ENCODE measurements at places on chromosomes 3 and 15.

GRCh38 chr3:115062412-115062956 lies 84.6 kb downstream of the ZBTB20 start:
- DNase-seq = no peak

DNA sequence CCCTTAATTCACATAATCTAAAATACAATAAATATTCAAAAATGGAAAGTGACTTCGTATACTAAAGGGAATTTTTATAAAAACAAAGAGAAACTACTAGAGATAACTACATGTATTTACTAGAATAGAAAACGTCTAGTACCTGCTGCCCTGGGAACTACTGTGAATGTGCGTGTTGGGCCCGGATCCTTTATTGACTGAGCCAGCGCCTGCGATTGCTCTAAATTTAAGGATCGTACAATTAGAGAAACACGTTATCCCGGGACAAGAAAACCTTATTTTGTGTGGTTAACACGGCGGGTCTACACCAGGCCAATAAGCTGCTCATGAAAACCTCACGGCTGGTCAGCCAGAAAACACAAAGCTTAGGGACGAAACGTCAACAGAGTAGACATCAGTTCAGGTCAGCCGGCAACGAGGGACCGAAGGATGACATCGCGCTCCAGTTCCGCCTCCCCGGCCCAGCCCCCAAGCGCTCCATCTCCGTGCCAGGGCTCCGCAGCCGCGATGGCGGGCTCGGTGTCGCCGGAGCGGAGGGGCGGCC lies 555 bp downstream of the TM2D3 start:
- no peak for DNase-seq

DNA sequence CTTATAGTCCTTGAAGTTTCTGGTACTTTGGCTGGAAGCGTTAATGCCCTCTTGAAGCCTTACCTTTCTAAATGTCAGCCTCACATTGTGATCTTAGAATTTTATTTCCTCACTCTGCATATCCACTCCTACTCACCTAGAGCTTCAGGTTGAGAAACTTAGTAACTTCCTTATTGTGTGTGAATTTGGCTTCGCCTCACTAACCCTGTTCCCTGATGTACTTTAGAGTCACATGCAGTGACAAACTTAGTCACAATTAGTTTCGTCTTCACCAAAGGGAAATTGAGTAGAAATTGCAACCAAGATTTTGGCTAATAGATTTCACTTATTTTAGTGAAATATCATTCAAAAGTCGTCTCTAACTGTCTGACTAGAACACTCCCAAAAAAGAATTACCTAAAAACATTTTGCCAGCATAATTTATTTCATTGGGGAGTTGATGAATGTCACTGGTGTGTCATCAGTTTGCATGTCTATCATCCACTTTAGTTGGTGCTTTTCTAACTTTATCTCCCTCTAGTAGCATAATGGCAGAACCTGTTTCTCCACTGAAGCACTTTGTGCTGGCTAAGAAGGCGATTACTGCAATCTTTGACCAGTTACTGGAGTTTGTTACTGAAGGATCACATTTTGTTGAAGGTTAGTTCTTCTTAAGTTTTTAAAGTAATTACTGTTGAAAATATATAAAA lies 960 bp downstream of the MFN1 start:
- no peak for DNase-seq

- no peak for DNase-seq
Observed at GRCh38 chr15:54026891-54027290, 48.6 kb downstream of the UNC13C start.

DNA sequence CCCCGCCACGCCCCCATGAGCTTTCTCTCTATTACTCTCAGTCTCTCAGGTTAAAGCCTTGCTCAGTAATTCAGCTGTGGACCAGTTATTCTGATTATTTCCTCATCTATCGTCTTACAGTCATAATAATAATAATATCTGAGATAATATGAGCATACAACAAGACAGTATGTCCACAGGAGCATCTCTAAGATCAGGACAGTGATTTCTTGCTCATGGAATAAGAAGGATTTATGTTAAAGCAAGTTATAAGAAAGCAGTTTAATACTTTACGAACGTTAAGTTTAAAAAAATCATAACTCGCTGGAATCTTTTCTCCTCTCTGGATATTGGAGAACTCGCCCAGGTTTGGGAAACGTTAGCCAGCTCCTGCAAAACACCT lies 643 bp upstream of the LMCD1 start:
- no peak for DNase-seq

DNA sequence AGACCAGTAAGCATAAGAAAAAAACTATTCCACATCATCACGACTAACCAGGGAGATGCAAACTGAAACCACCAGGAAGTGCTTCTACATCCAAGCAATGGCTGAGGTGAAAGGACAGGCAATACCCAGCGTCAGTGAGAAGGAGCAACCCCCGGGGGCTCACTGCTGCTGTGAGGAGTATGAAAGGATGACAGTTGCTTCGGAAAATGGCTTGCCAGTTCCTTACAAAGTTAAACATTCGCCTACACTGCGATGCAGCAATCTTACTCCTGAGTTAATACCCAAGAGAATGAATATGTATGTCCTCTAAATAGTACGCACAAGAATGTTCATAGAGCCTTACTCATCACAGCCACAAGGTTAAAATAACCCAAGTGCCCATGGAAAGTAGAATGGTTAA lies 13.3 kb upstream of the PLXNA1 start:
- DNase-seq = no peak

- no peak for DNase-seq
Observed at GRCh38 chr3:54580453-54580852, 347.4 kb downstream of the LRTM1 start.

GRCh38 chr3:179107617-179108016 lies 36.0 kb upstream of the ZMAT3 start:
- no peak for DNase-seq

DNA sequence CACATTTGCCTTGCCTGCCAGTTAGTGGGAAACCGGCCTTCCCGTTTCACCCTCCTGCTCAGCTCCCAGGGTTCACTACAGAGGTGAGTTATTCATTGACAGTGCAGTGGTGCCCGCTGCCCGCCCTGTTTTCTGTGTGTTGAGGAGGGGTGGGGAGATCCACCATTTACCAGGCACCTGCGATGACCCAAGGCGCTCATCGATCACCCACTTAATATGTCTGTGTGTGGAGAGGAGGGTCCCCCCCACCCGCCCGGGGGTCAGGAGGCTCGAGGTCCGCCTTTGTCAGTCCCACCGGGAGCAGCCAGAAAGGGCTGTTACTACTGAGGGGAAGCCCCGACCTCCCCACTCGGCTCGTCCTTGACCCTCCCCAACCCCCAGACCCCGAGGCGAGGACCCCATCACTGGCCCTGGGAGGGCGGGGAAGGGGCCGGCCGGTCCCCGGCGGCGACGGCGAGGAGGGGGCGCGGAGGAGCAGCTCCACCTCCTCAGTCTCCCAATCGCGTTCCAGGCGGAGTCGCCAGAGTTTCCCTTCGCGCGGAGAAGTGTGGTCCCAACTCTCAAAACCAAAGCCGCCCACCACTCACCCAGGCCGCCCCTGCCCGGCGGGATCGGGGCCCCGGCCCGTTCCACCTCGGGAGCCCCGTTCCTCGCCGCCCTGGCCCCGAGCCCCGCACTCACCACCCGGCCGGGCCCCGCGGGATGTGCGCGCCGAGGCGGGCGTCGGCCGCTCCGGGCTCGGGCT lies 1.1 kb downstream of the PLXNB1 start:
- DNase-seq = no peak

- no peak for DNase-seq
Observed at GRCh38 chr3:132843851-132844553, 121.8 kb upstream of the NPHP3 start.

GRCh38 chr15:52117549-52117948 lies 5.0 kb upstream of the BCL2L10 start:
- DNase-seq = no peak

DNA sequence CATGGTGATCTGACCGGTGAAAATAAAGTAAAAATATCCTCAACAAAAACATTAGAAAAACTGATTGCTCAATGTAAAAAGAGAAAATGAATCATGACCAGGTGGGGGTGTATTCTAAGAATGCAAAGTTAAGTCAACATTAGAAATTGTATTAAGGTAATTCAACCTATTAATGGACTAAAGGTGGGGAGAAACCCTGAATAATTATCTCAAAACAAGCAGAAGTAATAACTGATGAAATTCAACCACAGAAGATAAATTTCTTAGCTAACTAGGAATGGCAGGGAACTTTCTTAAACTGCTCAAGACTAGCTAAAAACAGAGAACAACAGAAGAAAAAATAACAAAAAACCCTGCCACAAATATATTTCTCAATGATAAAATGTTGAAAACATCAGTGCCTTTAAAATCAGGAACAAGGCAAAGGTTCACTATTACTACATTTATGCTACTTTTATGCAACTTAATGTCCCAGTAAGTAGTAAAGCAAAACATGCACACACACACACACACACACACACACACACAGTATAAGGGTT lies 204.4 kb upstream of the THBS1 start:
- DNase-seq = no peak

DNA sequence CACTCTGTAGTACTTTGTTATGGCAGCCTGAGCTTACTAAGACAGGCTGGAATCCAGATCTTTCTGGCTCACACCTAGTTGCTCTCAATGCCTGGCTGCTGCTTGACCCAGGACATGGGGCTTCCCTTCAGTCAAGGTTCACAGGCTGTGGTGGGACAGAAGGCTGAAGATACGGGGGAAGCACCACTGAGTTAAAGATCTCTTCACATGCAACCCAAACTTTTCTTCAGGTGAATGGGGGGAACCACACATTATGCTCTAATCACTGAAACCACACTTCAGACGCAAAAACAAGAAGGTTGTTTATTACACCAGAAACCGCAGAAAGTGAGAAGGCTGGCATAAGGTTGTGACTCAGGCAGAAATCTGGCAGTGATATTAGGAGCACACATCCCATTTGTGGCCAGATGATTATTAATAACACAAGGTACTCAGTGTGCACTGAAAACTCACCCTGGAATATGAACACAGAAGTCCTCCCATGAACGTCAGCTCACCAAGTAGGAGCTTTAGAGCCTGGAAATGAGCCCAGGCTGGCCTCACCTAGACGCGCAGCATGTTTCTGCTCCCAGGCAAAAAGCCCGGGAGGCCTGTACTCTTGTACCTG lies 230.5 kb upstream of the CHRNA7 start:
- no peak for DNase-seq

- no peak for DNase-seq
Observed at GRCh38 chr3:128050597-128050996, 1.6 kb upstream of the SEC61A1 start.

GRCh38 chr3:131772269-131773026 lies 262.4 kb downstream of the CPNE4 start:
- no peak for DNase-seq

- no peak for DNase-seq
Observed at GRCh38 chr15:59814409-59814808, 125.3 kb upstream of the BNIP2 start.

GRCh38 chr3:152834776-152835600 lies at the start of gene P2RY1:
Gene P2RY1, plus strand, starts transcription at chr3:152835131. Its CDS starts 652 bp downstream, at chr3:152835783.
- no peak for DNase-seq

GRCh38 chr15:45387380-45388007 lies 9.2 kb upstream of the GATM start:
- no peak for DNase-seq

- no peak for DNase-seq
Observed at GRCh38 chr15:32718227-32718820, 520 bp downstream of the GREM1 start.

DNA sequence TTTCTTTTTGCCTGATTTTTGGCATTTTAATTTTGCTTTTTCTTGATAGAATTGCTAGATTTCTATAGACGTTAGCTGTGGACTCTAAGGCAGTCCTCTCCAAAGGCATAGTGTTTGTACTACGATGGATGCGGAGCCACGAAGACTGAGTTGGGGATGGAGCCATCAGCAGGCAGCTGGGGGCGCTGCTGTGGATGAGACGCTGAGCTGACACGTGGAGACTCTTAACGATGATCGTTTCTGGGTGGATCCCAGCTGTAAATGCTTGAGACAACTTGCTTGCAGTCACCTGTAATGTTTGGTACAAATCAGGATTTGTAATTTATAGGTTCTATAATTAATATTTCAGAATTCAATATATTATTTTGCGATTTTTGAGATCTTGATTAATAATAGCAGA lies 13.3 kb upstream of the PPP1R2 start:
- DNase-seq = no peak

- peak; percentile 30 for DNase-seq
Observed at GRCh38 chr15:63093486-63094205, 28.0 kb upstream of the LACTB start.

DNA sequence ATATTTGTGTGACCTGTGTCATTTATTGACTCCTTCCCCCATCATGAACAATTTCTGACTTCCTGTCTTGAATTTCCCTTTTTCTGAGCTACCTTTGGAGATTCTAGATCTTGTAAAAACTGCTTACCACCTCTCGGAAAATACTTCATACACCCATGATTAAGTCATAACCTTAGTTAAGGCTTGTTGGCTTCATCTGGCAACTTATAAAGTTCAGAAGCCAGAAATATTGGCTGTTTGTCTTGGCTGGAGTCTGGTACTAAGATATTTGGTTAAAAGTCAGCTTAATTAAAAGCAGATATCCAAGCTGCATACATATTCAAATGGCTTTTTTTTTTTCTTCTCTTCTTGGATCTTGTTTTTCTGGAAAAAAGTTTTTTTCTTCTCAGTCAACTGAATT lies 37.3 kb upstream of the B3GALNT1 start:
- DNase-seq = no peak

DNA sequence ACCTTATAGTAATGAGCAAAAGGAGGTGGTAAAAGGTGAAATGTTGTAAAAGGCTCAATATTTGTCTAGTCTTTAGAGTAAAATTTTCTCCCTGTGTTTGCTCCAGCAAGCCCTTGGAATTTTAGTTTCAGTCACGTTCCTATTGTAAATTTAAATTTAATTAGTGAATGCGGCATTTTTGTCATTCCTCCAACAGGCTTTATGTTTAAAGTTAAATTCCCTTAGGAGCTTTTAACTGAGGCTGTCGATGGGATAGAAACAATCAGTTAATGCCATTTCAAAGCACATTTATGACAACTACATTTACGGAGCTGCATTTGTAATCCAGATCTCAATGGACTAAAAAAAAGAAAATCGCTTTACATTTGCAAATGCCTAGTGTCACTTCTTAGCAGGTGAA lies 868 bp upstream of the GADL1 start:
- DNase-seq = no peak

- no peak for DNase-seq
Observed at GRCh38 chr3:22098021-22098420, 347.0 kb upstream of the ZNF385D start.

GRCh38 chr3:24190256-24190655 lies 245.2 kb downstream of the NR1D2 start:
- DNase-seq = no peak

DNA sequence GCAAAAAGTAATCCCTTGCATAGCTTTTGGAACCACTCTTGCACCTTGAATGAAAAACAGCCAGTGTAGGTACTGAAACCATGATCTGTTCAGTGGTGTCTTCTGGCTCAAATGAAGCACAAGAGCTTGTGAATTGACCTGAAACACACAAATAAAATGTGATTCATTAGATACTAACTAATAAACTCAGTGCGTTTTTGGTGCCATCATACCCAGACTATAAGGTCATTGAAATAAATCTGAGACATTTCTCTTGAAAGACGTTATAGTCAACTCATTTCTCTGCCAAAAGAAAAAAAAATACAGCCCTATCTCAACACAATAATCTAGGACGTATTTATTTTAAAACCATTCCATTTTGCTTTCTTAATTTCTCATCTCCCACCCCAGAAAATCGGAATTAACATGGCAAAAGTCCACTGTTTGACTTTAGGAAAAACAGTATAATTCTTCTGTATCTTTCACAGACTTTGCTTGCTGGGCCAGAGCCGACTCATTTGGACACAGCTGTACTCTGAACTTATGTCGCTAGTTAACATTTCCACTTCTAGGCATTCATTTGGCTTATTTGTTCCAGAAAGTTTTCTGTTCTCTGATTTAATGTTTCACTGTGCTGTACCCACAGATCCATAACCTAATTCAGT lies 284.9 kb upstream of the TBL1XR1 start:
- DNase-seq = no peak
